NCI-H1436 treated with DMSO at 0.1 percent for 48 hours (cell line): ENCODE measurements at places on chromosomes 11 and 22.

DNA sequence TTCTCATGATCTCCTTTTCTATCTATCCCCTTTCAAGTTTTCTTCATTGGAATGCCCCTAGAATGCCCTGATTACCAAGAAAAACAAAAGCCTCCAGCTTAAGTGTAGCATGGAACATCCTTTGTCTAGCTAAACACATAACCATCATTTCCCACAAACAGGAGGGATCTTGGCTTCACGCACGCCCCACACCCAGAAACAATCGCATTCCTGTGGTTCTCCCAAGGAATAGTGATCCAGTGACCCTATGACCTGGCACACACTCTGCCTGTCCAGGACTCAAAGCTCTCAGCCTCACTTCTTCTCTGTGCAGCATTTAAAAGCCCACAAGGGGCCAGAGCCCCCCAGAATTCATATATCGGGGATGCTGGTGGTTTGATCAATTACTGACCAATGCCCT lies 9.3 kb upstream of the POU2AF1 start:
- no peak for DNase-seq

DNA sequence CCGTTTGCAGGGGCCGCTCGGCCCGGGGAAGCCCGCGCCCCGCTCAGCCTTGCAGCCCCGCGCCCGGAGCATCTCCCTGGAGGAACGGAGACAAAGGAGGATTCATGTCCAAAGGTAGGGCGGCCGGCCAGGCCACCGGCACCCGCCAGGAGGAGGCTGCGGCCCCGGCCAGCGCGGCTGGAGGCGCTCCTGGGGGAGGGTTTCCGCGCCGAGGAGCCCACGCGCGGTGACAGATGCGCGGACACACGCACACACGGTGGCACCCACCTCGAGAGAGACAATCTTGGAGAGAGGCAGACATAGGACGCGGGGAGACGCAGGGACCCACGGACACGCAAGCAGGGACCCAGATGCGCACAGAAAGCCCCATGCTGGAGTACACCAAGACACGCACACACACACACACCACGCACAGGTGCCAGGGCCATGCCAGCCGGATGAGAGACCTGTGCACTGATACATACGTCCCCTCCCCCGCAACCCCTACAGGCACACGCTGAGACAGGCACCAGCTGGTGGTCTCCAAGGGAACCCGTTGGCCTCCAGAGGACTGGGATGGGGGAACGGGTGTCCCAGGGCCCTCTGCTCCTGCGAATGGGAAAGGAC lies 7.8 kb downstream of the SEPTIN3 start:
- DNase-seq, result no peak

GRCh38 chr11:68664906-68665305 lies 19.4 kb upstream of the GAL start:
- no peak for DNase-seq

- DNase-seq, result no peak
Measured at GRCh38 chr11:22337596-22338485, at the start of gene SLC17A6. SLC17A6 (plus strand) TSS chr11:22338381; CDS start chr11:22338534, 153 bp downstream.

DNA sequence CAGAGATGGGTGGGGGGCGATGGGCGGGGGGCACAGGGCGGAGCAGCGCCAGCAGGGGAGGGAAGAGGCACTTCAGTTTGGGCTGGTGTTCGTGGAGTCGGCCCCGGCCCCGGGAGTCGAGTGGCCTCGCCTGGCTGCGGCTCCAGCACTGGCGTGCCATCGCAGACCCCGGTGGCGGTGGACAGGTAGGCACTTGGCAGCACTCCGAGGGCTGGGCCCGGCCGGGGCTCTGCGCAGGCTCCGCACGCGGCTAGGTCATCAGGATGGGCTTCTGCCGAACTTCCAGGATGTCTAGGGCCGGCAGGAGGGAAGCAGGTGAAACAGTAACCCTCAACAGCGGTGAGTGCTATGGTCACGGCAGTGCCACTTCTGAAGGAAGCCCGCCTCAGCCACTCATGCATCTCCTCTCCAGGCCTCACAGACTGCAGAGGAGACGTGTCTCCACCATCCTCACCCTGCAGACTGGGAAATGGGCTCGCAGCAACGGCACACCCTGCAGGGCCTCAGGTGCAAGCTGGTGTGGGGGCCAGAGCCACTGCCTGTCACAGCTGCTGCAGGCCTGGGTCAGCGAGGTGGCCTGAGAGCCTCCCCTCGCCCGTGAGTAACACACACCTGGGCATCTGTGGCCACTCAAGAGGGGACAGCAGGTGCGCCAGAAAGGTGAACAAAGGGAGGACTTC lies 33.3 kb downstream of the NUP50 start:
- no peak for DNase-seq

DNA sequence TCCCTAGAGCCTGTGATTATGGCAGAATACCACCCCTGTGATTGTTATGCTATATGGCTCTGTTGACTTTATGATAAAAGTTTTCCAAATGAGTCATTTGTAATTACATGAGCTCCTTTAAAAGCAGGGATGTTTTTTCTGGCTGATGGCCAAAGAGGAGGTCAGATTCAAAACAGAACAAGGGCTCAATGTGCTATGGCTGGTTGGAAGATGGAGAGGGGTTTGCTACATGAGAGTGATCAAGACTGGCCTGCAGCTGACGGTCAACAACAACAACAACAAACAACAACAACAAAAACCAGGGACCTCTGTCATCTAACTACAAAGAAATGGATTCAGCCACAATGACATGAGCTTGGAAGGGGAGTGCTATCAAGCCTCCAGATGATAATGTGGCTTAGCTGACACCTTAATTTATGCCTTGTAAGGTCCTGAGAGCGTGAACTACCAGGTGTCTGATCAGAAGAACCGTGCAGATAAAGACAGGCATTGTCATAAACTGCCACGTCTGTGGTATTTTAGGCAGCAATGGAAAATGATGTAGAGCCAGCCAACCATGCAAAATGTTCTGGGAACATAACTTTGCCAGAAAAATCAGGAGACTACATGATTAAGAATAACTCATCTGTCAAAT lies 47.2 kb downstream of the PIWIL3 start:
- peak; percentile 67 for DNase-seq

DNA sequence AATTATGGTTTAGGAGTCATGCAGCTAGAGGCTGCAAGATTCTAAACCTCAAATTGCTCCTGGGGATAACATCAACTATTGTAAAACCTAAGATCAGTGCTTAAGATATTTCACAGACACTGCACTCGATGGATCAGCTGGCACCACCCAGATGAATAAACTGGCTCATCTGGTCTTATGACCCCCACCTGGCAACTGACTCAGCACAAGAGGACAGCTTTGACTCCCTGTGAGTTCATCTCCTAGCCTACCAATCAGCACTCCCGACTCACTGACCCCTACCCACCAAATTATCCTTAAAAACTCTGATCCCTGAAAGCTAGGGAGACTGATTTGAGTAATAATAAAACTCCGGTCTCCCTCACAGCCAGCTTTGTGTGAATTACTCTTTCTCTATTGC lies 782 bp upstream of the TTC12 start:
- no peak for DNase-seq
